ENCODE measurements at places on chromosomes 5 and 9.

DNA sequence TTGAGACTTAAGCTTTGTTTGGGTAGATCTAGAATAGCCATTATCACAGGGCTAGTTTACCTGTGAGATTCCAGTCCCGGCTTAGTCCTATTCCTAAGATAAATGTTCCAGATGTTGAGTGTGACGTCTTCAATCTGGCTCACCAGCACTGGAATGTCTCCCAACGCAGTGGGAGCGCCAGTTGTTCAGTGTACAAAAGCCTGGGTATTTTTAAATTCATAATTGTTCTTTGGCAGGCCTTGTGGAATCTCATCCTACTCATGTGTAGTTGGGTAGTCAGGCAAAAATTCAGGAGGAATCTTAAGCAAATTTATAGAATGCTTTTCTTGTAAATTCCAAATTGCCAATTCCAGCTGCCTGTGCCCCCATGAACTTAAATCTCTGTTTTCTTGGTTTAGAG, 272.6 kb upstream of the KCNN2 start:
- DNase-seq, result no peak

GRCh38 chr9:117412006-117412715, 2.7 kb downstream of the ASTN2 start:
- no peak for DNase-seq

- DNase-seq, result no peak
Observed at GRCh38 chr5:75009556-75010345, 42.6 kb downstream of the GCNT4 start.

DNA sequence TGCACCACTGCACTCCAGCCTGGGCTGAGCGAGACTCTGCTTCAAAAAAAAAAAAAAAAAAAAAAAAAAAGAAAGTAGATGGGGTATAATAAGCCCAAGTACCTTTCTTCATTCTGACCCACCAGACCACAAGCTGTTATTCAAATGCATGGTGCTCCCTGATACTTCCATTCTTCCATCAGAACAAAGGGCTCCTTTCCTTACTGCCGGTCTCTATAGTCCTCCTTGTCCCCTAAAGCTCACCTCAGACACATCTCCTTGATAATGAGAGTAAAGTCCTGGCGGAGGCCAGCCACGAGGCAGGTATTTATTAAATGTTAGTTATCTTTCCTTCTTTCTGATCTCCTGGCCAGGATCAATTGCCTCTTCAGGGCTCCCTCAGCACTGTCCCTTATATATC, 162.5 kb downstream of the RAB3C start:
- DNase-seq, result no peak

DNA sequence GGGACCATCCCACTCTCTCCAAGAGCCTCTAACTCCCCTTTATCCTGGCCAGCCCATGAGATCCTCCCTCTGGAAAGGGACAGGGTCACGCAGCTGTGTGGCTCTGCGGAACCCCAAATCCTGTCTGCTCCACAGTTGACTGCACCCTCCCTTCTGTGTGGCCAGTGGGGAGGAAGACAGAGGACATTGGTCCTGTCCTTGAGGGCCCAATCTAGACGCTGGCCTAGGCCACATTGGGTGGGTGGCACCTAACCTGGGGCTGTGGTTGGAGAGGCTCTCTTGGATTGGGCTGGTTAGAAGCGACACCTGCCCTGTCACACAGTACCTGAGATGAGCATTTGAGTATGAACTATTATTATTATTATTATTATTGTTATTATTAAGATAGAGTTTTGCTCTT, 12.6 kb upstream of the NXNL2 start:
- DNase-seq, result no peak

DNA sequence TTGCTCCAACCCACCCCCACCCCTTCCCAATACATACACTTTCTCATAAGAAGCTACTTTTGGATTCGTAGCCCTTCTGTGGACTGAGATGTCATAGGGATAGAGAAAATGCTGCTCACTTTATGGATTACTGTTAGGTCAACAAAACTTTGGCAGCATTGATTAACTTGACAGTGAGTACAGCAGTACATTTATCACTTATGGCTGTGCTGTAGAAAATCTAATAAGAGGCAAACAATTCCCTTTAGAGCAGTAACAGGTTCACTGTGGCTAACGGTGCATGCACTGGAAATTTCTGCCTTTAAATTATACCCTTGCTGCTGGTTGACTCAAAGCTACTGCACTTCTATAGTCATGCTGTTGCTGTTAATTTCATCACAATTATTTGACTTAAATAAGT, 59.2 kb downstream of the PPIC start:
- no peak for DNase-seq

Measured in activated CD4-positive, alpha-beta T cell treated with anti-CD3 and anti-CD28 coated beads, Interleukin-2, Interleukin-6, amounts not matched to agents 100 ng/mL and 50 ng/mL, durations not matched to agents 16 hours and 8 hours (primary cell).